Liver (tissue), 10 donors: ENCODE measurements at places on chromosomes 4 and X. TPM values are rescaled to one million over a fixed set of nuclear protein-coding genes. Genes with fewer than 3 reads are reported as not detected.
A peak's percentile ranks its signal among the peaks of the same experiment; 100 is the strongest.

The MAGEC1 gene
- not detected for polyA plus RNA-seq

The WDR17 gene
- 0.18 TPM for polyA plus RNA-seq

The DGKK gene
- polyA plus RNA-seq, result not detected

The UCHL1 gene
- 0.65 TPM for polyA plus RNA-seq

The UGT2A1 gene
- polyA plus RNA-seq, result 6.6 TPM

The CT47B1 gene
- polyA plus RNA-seq, result not detected

The CXCR3 gene
- polyA plus RNA-seq, result 0.25 TPM

The ZFP42 gene
- polyA plus RNA-seq, result not detected

The LRRC66 gene
- 0.05 TPM for polyA plus RNA-seq

DNA sequence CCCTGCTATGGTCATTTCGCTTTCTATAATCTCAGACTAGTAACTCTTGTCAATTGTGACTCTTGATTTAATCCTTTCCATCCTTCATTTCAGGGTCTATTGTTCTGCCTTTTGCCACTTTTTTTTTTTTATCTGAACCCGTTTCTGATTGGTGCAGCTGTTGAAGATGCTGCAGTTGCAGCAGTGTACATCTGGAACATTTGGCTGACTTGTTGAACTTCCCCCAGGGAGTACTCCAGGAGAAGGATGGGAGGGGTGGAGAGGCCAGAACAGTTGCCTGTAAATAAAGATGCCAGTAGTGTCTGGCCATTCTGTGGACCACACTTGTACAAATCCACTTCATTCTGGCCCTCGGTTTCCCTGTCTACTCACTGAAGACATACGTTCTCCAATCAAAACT lies 1.0 kb upstream of the EDA start:
- DNase-seq, result no peak

- DNase-seq, result no peak
Observed at GRCh38 chrX:105882581-105883275, 60.4 kb downstream of the NRK start.

DNA sequence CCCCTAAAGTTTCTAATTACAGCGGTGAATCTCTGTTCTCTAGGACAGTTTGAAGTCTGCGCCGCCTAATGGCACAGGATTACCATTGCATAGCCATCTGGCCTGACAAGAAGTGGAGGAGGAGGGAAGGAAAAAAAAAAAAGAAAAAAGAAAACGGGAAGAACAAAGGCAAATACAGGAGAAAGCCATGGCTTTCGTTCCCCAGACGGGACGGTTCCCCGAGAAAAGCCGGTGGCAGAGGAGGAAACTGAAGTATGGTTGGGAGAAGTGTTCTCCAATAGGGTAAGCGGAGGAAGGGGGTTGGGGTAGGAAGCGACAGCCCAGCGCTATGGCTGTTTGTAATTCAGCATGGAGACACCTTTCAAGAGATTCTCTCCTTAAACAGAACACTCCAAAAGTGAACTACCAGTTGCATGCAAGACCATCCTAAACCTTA lies 80.8 kb downstream of the HMGN5 start:
- DNase-seq, result peak; percentile 42

DNA sequence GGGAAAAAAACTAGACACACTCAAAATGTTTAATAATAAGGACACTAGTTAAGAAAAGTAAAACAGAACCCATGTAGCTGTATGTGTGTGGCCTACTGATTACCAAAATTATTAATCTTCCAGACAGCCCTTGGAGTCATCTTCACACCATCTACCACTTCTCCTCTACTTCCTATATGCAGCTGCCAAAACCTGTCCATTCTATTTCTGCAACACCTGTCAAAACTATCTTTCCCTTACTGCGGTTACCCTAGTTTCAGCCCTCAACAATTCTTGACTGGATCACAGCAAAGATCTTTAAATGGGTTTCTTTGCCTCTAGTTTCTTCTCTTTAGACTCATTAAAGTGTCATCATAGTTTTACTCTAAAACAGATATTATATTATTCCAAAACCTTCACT lies 72.6 kb downstream of the GPR82 start:
- DNase-seq, result no peak

- no peak for DNase-seq
Observed at GRCh38 chrX:40571600-40571999, 9.2 kb upstream of the ATP6AP2 start.

DNA sequence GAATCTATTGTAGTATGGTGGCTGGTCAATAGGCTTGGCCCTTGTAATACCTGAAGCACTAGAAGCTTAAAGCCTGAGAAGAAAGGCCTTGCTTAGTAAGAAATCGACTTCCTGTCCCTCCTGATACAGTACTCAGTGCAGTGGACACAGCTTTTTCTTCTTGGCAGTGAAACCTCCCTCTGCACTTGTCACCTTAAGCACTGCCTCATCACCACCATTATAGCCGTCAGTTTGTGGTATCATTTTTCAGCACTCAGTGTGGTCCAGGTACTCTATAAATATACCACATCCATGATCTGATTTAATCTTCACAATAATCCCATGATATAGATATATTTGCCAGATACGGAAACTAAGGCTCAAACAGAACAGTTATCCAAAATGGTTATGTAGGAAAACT lies 75.2 kb downstream of the PALLD start:
- no peak for DNase-seq

GRCh38 chrX:149628280-149628679 lies 3.3 kb downstream of the TMEM185A start:
- DNase-seq, result no peak

DNA sequence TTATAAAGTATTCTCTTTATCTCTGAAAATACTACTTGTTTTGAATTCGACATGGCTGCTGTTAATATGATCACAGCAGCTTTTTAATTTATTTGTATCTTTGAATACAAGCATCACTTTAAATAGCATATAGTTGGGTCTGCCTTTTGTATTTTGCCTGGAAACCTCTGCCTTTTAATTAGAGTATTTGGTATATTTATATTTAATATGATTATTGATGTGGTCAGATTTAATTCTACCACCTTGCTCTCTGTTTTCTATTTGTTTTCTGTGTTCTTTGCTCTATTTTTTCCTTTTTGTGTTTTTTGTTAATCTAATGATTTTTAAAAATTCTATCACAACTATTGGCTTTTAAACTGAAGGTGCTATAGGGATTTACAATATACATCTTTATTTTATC lies 21.7 kb downstream of the STK32B start:
- DNase-seq, result no peak

DNA sequence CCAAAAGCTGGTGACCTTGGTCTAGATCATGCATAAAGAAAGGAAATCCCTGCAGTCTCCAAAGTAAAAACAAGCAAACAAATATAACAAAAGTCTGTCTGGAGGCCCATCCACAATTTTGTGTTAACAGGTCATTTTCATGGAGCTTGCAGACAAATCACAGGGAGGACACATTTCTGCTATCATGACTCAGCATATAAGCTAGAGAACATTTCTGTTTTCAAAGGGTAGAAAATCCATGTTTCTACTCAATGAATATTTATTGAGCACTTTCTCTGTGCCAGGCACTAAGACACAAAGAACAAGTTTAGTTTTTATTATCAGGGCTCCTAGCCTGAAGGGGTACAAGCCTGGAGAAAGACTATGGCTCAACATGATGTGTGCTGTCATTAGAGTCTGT lies 71.1 kb downstream of the PARM1 start:
- DNase-seq, result no peak

GRCh38 chr4:74919783-74920182 lies 13.1 kb upstream of the PARM1 start:
- DNase-seq, result no peak

- DNase-seq, result no peak
Observed at GRCh38 chr4:23835774-23836478, 53.9 kb downstream of the PPARGC1A start.

- no peak for DNase-seq
Observed at GRCh38 chr4:68271851-68272357, 26.4 kb upstream of the TMPRSS11B start.

DNA sequence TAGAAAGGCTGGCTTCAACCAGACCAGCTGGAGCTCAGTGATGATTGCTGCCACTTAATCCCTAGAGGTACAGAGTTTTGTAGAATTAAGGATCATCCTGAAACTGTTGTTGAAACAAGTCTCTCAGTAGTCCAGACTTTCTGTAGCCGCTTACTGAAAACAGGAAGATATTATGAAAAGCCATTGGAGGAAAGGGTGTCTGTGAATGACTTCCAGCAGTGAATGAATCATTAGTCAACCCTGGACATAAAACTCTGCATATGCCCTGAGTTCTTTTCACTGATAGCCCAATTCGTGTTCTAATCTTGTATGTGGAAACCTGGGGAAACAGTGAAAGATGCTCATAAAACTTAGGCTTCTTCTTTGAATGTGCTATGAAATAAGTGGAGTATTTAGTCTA lies 14.8 kb downstream of the HOPX start:
- DNase-seq, result no peak

GRCh38 chrX:97402903-97403302 lies 519.2 kb downstream of the RPA4 start:
- DNase-seq, result no peak

GRCh38 chr4:128244379-128244778 lies 43.2 kb downstream of the PGRMC2 start:
- no peak for DNase-seq

- no peak for DNase-seq
Observed at GRCh38 chr4:122305853-122306252, 73.0 kb upstream of the ADAD1 start.

- DNase-seq, result no peak
Observed at GRCh38 chrX:150566734-150567182, 1.7 kb upstream of the MTM1 start.

- DNase-seq, result no peak
Observed at GRCh38 chr4:83599183-83599582, 63.3 kb downstream of the GPAT3 start.

DNA sequence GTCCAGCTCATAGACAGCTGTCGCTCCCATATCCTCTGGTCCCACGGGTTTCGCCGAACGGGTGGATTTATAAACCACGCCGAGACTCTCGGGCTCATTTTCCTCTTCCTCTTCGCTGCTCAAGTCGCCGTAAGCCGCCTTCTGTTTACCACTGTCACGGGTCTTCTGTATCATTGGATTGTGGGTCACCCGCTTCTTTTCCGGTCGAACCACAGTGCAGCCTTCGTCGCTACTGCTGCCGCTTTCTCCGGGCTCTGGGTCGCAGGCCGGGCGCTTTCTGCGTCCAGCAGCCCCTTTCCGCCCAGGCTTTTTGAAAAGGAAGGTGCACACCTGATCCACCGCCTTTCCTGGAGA lies 311 bp downstream of the RNF113A start:
- no peak for DNase-seq

GRCh38 chr4:55568905-55569504 lies 22.3 kb upstream of the CLOCK start:
- no peak for DNase-seq

- DNase-seq, result no peak
Observed at GRCh38 chrX:1649621-1650020, 34.8 kb downstream of the ASMT start.

DNA sequence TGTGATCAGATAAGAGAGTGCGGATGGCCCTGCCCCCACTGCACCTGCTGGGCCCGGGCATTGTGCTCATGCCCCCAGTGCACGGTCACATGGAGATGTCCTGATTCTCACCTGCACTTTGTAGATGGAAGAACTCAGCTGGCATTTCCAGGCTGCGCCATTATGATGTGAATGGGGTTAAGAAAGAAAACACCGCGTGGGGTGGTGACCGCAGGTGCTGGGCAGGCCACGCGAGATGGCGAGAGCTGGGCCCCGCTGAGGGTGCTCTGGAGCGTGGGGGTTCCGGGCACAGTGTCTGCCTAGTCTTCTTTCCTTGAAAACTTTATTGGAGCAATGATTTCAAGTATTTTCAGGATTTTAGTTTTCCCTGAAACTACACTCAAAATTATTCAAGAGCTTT lies 17.8 kb upstream of the HGFAC start:
- DNase-seq, result no peak

- DNase-seq, result no peak
Observed at GRCh38 chr4:41072021-41072777, 142.1 kb downstream of the APBB2 start.

GRCh38 chr4:118337954-118338353 lies 14.8 kb downstream of the PRSS12 start:
- no peak for DNase-seq

GRCh38 chrX:7119950-7120877 lies 27.3 kb upstream of the STS start:
- DNase-seq, result no peak

DNA sequence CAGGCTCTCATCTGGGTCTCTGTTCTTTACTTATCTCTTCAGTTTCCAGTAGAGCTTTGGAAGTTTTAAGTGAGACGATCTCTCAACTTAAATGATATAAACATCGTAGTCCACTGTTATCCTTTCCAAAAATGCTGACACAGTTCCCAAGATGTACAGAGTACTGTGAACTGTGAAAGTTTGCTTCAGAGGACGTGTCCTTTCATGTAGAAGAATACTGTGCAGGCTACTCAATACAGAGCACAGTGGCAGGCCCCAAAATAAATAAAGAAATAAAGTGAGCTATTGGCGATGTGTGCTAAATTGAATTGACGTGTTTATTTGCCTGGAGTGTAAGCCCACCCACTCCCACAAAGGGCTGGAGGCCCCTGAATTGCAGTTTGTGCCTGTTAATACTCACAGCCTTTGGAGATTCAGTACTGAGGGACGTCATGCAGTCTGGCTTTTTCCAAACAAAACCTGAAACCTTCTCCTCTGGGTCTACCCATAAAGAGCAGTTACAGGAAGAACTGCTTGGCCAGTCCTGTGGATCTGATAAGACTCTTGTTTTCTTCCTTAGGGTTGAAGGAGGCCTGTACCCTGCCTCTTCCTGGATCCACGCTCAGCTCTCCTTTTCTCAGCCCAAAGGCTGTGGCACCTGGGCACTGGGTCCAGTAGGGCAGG lies 66.1 kb downstream of the SOWAHB start:
- DNase-seq, result peak; percentile 36

- DNase-seq, result no peak
Observed at GRCh38 chrX:130577431-130577830, 175.6 kb downstream of the RBMX2 start.

DNA sequence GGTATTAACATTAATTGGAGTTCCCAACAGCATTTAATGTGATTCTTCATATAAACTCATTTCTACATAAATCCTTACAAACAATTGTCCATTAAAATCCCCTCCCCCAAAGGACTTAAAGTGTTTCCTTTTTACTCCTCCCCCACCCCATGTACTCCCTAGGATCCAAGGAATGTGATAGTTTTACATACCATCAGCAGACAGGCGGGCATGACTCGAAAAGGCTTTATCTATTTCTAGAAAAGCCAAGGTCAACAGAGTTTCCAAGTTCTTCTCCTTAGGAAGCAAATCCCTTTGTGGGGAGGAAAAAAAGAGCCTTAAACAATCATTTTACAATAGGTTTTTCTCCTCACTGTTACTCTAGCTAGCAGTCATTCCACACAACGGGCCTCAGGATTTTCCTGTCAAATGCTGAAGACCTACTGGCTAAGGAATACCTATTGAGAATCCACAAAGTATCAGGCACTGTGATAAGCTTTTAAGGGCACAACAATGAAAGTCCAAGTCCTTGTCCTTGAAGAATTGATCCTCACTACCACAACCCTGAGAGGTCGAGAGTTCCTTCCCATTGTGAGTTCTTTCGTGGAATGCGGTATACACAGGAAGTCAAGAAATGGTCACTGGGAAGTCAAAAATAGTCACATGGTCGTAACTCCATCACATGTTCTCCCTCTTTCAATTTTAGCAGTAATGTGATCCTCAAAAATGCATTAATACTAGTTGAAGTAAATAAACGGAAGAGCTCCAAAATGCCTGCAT lies 7.2 kb downstream of the PPM1K start:
- DNase-seq, result no peak
